ENCODE measurements at places on chromosomes 7 and 10.

DNA sequence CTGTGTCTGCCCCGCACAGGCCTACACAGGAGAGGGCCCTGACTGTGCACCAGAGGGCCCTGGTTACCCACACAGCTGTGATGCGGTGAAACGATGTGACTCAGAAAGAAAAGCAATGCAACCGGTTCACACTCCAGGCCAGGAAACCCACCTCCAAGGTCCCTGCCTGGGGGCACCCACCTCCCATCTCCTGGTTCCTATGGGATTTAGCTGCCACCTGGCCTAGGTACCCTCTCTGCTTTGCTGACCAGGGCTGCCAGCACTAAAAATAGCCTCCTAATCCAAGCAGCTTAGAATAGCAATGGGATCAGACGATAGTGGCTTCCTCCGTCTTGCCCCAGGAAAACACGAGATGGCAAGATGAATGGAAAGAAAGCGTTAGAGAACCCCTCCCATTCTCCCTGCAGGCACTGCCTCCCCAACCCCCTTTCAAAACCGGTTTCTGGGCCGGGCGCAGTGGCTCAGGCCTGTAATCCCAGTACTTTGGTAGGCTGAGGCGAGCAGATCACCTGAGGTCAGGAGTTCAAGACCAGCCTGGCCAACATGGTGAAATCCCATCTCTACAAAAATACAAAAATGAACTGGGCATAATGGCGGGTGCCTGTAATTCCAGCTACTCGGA lies 12.4 kb downstream of the RBP3 start:
- DNase-seq = peak; percentile 71

GRCh38 chr10:29820890-29821461 lies 186.2 kb upstream of the SVIL start:
- DNase-seq = no peak

DNA sequence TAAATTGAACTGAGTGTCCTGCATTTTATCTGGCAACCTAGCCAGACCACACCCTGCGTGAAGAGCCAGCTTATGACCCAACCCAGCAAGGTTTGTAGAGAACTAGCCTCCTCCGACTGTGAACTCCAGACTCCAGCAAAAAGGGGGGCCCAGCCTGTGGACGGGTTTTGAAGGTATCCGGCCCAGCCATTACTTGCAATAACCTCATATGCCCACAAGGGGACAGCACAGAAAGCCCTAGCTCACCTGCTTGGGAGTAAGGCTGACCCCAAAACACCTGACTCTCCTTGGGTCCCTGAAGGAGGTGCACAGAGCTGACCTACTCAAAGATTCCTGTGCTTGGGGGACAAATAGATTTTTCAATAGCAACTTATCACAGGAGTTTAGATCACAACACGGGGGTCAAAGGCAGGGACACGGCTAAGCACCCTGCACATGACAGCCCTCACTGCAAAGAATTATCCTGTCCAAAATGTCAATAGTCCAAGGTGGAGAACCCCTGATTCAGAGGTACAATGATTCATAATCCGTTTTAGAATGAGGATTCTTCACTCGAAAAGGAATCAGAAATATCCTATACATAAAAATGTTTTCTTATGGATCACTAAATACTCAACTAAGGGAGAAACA lies 4.6 kb downstream of the TRPV6 start:
- no peak for DNase-seq

GRCh38 chr7:157021071-157021870 lies 10.8 kb upstream of the MNX1 start:
- DNase-seq = no peak

DNA sequence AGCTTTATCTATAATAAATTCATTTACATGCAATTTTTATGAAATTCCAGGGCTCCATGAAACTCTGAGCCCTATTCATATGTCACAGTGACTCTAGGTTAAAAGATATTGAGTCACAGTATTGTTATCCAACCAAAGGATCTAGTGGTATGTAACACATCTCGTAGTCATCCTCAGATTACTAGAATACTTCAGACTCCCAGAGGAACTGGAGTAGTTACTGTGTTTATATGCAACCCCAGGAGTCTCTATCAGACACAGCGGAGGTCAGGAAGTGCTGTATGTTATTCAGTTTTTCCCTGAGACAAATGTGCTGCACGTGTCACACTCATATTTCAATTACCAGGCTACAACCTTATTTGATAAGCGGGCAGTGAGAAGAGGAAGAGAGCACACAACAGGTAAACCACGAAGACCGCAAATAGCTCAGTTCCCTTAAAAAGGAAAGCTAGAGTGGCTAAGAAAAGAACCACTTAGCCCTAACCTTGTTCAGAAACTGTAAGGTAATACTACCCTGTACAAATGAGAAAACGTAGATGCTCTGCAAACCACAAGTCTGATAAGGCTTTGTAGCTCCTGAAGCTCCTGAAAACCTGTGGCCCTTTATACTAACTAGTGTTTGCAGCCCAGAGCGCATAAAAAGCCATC lies 114.0 kb upstream of the CNTNAP2 start:
- no peak for DNase-seq

DNA sequence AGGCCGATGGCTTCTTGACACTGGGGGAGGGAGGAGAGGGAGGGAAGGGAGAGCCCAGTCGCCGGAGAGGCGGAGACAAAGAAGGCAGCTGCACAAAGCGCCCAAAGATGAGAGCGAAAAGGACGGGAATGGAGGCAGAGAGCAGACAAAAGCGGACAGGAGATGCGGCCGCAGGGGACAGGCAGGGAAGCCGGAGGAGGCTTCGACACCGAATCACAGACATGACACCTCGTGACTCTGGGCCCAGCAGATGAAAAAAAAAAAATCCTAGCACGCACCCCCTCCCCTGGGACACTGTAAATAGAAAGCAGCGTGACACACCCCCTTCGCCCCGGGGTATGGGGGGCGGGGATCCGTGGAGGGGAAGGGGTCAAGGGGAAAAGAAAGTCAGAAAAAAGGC lies 976 bp downstream of the NAT16 start:
- no peak for DNase-seq

DNA sequence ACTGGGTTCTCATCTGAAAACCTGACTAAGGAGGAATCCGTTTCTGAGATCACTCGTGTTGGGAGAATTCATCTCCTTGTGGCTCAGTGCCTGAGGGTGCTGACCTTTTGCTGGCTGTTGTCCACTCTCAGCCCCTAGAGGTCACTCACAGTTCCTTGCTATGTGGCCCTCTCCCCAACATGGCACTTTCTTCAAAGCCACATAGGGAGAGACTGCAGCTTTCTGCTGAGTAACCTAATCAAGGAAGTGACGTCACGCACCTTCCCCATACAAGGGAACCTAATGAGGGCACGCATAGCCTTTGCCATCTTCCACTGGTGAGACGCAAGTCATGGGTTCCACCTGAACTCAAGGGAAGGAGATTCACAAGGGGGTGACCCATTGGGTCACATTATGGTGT lies 23.2 kb downstream of the STEAP1B start:
- no peak for DNase-seq

DNA sequence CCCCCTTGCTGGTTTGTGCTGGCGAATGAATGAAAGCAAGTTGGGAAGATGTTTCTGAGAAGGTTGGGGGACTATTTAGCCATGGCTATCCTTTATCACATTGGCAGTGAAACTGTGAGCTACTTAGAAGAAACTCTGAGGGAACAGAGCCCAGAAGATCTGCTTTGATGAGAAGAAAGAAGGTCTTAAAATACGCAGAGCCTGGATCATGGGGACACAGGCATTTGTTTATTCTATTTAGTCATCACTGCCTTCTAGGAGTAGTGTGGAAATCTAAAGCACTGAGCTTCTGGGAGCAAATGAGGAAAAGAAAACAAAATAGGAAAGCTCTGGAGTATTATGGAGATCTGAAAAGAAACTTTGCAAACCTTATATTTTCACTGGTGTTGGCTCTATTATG lies 28.5 kb downstream of the CPED1 start:
- no peak for DNase-seq

- DNase-seq = no peak
Measured at GRCh38 chr7:148234715-148235114, 355.9 kb upstream of the C7orf33 start.

DNA sequence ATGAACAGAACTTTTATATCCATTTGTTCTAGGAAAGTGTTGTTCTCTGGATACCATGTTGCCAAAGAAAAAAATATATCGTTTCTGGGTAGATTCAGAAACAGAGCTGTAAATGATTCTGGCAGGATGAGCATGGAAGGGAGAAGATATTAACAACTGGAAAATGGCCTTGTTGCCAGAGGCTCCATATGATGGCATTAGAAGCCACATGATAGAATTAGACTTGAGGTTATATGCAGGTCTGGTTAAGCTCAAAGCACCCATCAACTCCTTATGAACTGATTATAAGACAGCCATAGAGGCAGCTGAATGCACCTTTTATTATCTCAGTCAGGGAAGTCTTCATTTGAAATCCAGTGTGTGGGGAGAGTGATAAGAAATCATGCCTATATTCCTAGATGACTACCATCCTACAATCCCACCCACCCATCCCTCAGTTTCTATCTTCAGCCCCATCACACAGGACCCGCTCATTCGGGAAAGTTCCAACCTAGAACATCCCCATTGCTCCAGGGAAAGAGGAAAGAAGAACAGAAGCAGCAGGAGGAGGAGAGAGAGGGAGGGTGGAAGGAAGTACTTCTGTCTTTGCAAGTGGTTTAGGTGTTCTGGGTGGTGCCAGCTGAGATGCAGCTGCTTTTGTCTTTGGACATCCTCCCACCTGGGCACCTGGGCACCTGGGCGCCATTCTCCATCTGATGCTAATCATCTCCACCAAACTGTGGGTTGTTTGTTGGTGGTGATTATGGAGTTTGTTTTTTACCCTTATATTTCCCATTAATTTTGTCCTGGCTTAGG lies 25.5 kb upstream of the TRIL start:
- no peak for DNase-seq

DNA sequence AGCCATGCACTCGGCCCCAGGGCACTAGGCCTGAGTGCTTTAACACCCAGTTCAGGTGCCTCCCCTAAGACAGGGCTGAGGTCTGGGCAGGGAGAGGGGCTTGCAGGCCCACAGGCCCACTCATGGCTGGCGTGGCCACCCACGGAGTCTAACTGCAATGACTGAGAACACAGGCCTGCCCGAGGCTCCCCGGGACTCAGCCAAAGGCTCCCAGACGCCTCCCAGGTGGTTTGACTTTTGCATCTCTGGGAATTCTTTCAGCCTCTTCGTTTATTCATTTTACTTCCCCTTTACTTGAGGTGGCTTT lies 37.3 kb downstream of the PTPRN2 start:
- no peak for DNase-seq

DNA sequence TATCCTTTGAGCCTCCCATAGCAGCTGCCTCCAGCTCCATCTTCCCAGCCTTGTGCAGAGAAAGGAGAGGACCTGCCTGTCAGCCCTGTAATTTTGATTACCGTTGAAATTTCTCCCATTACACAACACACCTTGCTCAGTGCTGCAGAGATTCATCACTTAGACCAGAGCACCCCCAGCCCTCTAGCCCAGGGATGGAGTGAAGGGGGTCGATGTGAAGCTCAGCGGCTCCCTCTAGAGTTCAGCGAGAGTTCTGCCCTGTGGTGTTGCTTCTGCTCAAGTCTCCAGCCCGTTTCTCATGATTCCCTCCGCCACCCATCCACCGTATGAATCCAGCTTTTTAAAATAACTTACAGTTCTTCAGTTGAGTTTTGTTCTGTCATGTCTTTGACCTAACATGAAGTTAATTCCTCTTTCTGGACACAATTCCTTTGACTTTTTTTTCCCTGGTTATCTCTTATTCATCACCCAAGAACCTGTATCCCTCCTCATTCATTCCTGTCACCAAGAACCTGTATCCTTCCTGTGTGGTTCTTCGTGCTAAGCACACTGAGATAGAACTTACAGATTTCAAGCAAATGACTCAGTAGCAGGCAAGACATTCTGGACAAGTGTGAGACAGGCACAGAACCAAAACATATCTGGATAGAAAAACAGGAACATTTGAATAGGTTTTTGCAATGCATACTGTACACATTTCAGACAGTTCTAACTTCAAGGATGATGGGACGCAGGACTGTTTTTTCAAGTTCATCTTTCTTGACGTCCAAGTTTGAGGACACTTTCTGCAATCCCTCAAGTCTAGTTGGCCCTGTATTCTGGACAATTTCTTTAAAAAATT lies 35.0 kb upstream of the ZNF32 start:
- no peak for DNase-seq

- no peak for DNase-seq
Measured at GRCh38 chr7:78346827-78347226, 548.3 kb downstream of the PHTF2 start.

DNA sequence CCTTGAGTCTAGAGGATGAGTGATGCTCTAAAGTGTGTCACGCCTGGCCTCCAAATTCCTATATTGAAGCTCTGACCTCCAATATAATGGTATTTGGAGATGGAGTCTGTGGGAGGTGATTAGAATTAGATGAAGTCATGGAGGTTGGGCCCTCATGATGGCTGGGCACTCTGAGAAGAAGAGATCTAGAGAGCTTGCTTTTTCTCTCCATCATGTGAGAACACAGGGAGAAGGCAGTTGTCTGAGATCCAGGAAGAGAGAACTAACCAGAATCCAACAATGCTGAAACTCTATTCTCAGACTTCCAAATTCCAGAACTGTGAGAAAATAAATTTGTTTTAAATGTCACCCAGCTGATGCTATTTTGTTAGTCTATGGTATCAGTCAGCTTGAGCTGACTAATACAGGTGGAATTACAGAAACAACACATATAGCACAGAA lies 15.1 kb downstream of the RNF216 start:
- no peak for DNase-seq

DNA sequence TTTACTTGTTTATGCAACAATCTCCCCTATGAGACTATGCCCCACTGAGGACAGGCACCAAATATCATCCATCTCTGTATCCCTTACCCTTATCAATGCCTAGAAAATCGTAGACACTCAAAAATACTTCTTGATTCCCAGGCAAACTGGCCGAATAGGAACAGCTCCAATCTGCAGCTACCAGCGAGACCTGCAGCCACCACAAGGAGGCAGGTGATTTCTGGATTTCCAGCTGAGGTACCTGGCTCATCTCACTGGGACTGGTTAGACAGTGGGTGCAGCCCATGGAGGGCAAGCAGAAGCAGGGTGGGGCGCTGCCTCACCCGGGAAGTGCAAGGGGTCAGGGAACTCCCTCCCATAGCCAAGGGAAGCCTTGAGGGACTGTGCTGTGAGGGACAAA lies 10.8 kb upstream of the PPP1R3C start:
- DNase-seq = no peak

DNA sequence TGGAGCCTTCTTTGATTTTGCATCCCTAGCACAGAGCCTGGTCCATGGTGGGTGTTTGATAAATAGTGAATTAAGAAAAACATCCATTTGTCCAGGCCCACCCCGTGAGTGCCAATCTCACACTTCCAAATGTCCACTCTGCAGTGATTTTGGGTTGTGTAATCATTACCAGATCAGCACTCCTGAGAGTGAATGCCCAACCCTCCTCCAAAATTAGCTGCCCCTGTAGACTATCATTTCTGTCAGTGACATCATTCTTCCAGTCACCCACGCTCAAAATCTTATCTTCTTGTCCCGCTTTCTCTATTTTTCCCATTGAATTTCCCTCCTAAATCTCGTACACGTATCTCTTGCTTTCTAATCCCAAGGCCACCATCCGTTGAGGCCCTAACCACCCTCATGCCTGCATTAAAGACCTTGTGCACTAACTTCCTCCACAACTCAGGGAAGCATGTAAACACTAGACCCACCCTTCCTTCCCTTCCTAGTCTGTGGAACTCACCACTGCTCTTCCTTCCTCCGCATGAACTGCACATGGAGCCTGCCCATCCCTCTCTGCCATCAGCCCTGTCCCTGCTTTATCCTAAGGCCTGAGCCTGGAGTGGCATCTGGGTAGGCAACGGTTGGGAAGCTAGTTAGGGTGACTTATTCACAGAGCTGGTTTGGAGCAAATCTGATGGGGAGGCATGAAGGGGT lies 32.8 kb downstream of the PIK3AP1 start:
- DNase-seq = no peak
